ENCODE measurements at places on chromosomes 3 and 15.

- no peak for DNase-seq
These were observed 201.6 kb upstream of the NANOGP8 start for GRCh38 chr15:35286721-35287120.

DNA sequence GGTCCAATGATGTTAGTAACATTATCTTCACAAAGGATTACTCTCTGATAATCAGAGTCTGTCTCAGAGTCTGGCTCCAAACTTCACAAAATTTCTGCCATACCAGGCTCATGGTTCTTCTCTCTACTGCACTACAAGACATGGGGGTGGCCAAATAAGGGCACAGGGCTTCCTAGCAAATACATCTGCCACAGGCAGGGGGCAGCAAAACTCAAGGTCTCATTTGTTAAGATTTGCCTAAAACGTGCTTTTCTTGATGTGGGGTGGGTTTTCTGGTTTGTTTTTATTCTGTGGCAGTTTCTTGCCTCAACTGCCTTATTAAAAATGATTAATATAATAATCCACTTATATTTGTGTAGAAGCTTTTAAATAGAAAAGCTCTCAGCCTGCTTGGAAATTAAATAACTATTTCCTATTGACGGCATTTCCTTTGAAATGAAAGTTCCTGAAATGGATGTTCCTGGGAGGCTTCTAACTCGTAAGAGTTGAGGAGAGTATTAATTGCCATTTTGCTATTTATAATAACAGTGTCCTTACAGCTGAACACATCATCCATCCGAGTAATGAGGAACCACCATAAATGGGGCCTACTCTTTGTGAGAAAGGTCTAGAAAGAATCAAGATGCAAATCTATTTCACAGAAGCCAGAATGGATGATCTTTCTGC is 53.8 kb downstream of the SST start:
- peak; percentile 38 for DNase-seq

- no peak for DNase-seq
These were observed 243.4 kb downstream of the WNT5A start for GRCh38 chr3:55243678-55244077.

- no peak for DNase-seq
These were observed 83.6 kb downstream of the NCEH1 start for GRCh38 chr3:172627057-172627809.

- DNase-seq, result no peak
These were observed 224.8 kb upstream of the NANOGP8 start for GRCh38 chr15:35309886-35310285.

- DNase-seq, result no peak
These were observed 208.1 kb downstream of the FHIT start for GRCh38 chr3:61043156-61043555.

GRCh38 chr15:84955089-84955848 is 26.4 kb upstream of the PDE8A start:
- peak; percentile 37 for DNase-seq

DNA sequence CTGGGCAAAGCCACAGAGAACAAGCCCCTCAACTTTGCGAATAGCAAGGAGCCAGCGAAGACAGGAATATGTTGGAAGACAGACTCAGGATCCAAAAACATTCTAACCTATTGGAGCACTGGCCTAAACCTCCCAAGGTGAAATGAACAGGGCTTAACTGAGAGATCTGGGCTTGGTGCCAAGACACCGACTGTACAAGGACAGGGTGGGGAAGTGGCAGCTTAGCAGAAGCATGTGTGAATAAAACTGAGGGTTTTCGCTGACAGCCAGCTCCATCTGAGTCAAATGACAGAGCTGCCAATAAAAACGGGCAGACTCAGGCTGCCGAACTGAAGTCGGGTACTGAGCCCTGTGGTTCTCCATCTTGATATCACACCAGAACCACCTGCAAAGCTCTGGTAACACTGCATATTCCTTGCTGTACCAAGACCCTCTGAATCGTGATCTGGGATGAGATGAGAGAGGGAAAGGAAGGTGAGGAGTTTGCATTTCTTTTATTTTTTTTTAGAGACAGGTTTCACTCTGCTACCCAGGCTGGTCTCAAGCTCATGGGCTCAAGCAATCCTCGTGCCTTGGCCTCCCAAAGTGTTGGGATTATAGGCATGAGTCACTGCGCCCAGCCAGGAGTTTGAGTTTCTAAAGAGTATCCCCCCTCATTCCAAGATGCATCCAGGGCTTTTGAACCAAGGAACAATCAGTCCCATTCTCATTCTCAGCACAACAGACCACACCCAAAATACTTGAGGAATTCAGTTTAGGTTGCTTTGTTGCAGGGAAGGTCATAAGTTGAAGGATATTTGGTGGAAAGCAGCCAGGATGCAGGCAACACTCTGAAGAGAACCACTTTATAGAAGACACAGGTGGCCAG is 6.0 kb upstream of the PLCB2 start:
- DNase-seq, result peak; percentile 66

DNA sequence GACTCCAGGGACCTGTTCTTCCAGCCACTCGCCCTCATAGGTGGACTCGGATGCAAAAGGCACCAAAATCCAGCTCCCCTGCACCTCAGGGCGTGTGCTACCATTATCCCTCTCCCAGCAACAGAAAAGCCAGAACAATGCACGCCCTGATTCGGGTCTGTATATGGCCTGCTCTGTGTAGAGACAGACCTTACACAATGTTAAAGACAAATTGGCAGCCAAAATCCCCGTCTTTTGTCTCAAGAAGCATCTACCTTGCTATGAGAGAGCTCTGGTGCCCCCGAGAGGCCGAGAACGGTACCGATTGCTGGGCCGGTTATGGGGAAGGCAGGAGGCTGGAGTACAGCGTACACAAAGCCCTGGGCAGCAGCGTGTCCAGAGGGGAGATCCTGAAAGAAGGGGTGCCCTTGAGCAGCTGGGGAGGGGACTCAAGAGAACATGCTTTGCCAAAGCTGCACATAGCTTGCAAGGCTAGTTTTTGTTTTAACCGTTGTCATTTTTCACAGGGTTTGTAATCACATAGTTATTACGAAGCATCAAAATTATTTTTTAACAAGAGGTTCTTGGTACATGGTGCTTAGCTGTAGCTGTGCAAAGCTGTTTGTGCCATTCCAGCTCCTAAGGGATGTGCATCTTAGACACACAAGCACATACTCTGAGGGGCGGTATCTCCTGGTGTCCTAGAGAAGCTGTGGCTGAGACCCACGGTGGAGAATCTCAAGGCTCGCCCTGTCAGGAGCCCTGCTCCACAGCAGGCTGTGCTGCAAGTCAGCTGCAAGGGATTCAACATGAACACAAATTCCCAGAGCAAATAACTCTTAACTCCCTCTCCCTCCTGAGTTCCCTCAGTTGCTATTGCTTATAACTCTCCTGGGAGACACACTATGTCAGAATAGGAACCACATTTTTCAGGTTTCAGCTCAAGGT is 461.5 kb upstream of the PPP2R3A start:
- DNase-seq, result no peak

- no peak for DNase-seq
These were observed 178.4 kb downstream of the RPLP1 start for GRCh38 chr15:69631005-69631404.

- no peak for DNase-seq
These were observed 147.6 kb upstream of the NR2F2 start for GRCh38 chr15:96182736-96183513.

- DNase-seq, result no peak
These were observed 9.0 kb upstream of the ZSCAN2 start for GRCh38 chr15:84591815-84592214.

- DNase-seq, result no peak
These were observed 798.3 kb downstream of the ROBO1 start for GRCh38 chr3:78969483-78969882.
